GM10248 (cell line): ENCODE measurements at places on chromosomes 3 and 15.

GRCh38 chr15:77537006-77537405 is 95.7 kb downstream of the LINGO1 start:
- no peak for DNase-seq

GRCh38 chr3:9280451-9281219 is 31.2 kb upstream of the SRGAP3 start:
- no peak for DNase-seq

DNA sequence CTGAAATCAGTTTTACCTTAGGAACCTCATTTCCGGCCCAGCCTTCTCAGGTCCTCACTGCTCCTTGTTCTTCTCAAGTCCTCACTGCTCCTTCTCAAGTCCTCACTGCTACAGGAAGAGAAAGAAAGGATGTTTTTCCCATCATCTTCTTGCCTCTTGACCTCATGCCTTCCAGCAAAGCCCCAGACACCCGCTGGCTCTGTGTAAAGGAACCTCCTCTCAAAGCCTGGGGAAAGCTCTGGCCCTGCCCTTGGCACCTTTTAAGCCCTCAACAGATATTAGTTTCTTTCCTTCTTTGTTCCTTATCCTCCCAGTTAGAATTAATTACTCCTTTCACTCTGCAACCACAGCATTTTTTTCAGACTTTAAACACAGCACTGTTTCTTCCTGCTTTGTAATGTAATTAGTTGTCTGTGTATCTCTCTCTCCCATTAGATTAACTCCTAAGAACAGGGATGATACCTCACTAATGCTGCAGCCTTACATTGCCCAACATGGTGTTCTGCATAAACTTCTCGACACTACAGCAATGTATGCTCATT is 4.0 kb upstream of the WDR49 start:
- no peak for DNase-seq

DNA sequence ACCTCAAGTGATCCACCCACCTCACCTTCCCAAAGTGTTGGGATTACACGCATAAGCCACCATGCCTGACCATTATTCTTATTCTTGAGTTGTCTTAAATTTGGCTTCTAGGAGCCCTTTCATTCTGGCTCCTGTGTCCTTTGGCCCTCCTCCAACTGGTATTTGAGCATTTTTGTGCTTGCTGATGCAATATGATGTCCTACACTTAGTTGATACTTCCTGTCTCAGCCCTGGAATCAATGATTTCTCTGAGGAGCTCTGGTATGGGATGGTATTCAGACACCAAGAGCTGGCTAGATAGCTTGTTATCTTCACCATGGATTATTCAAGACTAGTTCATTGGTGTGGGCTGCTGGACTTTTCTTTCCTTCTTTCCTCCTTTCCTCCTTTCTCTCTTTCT is 25.4 kb downstream of the ZNF621 start:
- no peak for DNase-seq

DNA sequence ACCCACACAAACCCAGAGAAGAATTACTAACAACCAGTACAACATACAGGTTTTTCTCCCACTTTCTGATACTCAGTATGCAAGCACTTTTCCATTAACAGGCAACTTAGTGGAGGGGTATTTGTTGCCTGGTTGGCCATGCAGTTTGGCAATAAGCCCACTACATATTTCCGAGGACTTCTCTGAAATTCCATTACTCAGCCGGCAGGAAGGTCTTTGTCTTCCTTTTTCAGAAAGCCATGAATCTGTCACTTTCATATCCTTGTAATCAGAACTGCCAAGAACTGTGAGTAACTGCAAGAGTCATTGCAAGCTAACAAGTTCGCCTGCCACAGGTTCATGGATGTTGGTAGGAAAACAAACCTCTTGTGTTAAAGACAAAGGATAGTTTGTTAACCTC is 422.3 kb upstream of the ROBO1 start:
- DNase-seq: no peak
